ENCODE measurements at places on chromosomes 12 and 14. TPM values are rescaled to one million over a fixed set of nuclear protein-coding genes. Genes with fewer than 3 reads are reported as not detected.

GRCh38 chr14:34465069-34465859 is 3.2 kb upstream of the SPTSSA start:
- peaks cover 6% of the 10 kb centered on the region for H3K4me1 ChIP-seq
- H3K27ac ChIP-seq, result no peak overlapping the region
- H3K36me3 ChIP-seq, result no peaks in the 10 kb centered on the region

DNA sequence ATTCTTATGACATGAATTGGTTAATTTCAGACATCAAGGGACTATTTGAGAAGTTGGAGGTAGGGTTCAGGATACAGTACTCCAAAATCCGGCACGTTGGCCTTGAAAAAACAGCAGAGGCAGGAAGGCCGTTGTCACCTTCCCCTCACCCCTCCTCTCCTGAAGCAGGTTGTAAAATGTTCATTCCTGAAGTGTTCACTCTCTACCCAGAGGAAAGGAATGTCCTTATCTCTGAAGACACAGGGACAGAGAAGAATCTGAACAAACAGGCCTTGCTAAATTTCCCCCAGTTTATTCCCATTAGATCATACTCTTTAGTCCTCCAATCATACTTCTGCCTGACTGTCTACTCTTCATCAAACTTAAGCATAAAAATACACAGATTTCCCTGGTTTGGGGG is 313.6 kb downstream of the ZFP36L1 start:
- H3K4me3 ChIP-seq, result no peak overlapping the region
- H3K27me3 ChIP-seq, result no peaks in the 10 kb centered on the region
- peak overlapping the region; percentile 13 for H3K27ac ChIP-seq
- DNase-seq, result no peak

GRCh38 chr14:99549684-99550083 is 54.3 kb downstream of the CCDC85C start:
- H3K27ac ChIP-seq, result no peak overlapping the region
- no peak overlapping the region for H3K4me3 ChIP-seq
- H3K4me1 ChIP-seq, result peaks cover 35% of the 10 kb centered on the region
- no peak for DNase-seq
- H3K27me3 ChIP-seq, result no peaks in the 10 kb centered on the region

DNA sequence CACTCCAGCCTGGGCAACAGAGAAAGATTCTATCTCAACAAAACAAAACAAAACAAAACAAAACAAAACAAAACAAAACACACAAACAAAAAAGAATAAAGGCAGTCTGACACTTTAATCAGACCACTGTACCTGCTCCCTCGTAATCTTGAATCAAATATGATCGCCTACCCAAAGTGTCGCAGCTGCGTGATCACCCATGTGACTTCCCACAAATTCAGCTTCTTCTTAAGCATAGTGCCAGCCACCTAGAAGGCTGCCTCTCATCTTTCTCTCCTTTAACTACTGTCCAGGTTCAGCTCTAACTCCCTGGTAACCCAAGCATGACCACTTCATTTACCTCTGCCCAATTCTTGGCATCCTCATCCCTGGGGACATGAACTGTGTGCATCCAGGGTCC is 37.4 kb downstream of the FMNL3 start:
- no peaks in the 10 kb centered on the region for H3K27me3 ChIP-seq
- H3K4me3 ChIP-seq, result no peak overlapping the region
- DNase-seq, result no peak
- H3K36me3 ChIP-seq, result no peaks in the 10 kb centered on the region
- peaks cover 7% of the 10 kb centered on the region for H3K4me1 ChIP-seq

- peak overlapping the region; percentile 49 for H3K27ac ChIP-seq
- H3K27me3 ChIP-seq, result no peaks in the 10 kb centered on the region
- H3K4me3 ChIP-seq, result no peak overlapping the region
- H3K36me3 ChIP-seq, result no peaks in the 10 kb centered on the region
- no peaks in the 10 kb centered on the region for H3K4me1 ChIP-seq
Observed at GRCh38 chr14:79585845-79586244, 625.5 kb downstream of the DIO2 start.

RAB3IP gene
- total RNA-seq, result 21.6 TPM

ZFP36L1 gene
- total RNA-seq, result 234 TPM

Data from pancreas (tissue), 10 donors.